Mammary epithelial cell (primary cell): ENCODE measurements at places on chromosomes 3 and 15. TPM values are rescaled to one million over a fixed set of nuclear protein-coding genes. Genes with fewer than 3 reads are reported as not detected.

Gene STARD5
- 29.0 TPM for polyA plus RNA-seq

- DNase-seq, result no peak
Observed at GRCh38 chr3:101854608-101855304, 5.4 kb downstream of the NFKBIZ start.

DNA sequence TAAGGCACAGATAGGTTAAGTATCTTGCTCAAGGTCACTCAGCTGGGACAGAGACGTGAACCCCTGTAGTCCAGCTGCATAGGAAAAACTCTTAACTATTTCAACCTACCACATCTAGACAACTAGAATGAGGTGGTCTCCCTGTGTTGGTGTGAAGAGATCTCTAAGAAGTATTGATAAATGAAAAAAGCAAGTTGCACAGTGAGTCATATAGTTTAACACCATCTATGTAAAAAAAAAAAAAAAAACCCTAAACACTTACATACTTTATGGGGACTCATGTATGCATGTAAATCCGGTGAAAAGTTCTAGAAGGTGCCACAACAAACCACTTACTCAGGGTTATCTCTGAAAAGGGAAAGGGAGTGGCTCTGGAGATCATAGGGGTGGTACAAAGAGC is 185.5 kb downstream of the SATB1 start:
- no peak for DNase-seq

DNA sequence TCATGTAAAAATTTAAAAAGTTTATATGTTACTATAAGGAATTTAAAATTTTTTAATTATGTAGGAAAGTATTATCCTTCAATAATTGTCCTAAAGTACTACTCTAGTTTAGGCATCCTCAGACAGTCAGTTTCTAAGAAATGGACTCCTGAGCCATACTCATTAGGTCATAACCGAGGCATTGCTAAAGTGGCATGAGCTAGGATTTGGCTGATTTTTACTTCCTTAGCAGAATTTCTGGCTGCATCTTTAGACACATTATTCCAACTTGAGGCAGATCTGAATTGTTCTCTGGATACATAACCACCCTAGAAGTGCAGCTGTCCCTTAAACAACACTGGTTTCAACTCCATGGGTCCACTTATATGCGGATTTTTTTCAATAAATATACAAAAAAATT is 38.3 kb downstream of the IFT57 start:
- no peak for DNase-seq

GRCh38 chr3:30193625-30194044 is 412.8 kb upstream of the TGFBR2 start:
- no peak for DNase-seq

- peak; percentile 70 for DNase-seq
Observed at GRCh38 chr15:41917767-41918430, 24.0 kb upstream of the SPTBN5 start.

DNA sequence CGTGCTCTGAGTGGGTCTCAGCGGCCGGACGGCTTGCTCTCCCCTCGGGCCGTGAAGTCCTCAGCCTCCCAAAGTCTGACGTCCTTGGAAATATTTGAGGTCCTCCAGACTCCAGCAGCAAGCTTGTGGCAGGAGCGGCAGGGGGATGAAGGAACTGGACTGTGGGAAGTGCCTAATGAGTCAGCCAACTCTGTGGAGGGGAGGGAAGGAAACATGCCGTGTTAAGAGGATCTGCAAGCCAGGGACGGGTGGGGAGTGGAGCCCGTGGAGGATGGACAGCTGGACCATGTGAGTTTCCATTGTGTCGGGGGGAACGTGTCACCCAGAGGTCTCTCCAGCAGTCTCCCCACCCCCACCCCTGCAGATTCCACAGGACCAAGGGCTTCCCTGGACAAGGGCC is 39.4 kb upstream of the IDH2 start:
- DNase-seq, result no peak

DNA sequence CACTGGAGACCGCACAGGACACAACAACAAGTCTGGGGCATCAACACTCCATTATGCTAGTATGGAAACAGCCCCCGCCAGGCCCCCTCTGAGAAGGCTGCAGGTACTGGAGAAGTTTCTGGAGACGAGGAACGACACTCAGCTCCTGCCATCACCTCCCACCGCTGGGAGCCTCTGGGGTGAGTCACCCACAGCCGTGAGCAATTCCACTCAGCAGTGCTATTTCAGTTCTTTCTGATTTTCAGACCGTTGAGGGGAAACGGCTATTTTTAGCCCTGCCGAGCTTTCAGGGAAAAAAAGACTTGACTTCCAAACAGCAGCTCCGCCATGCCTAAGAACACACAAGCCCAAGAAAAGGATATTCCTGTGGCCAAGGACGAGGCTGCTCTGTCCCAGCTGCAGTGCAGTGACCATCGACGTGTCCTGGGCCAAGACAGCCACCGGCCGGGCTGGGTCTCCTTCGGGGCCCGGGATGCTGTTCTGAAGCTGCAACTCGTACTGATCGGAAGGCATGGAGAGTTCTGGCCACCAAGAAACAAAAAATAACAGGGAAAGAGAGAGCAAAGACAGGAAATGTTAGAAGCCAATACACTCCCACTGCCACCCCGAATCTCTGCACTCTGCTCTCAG is 40.8 kb downstream of the NUP210 start:
- DNase-seq, result no peak

Gene SPG21
- 54.1 TPM for polyA plus RNA-seq

- DNase-seq, result no peak
Observed at GRCh38 chr3:24628523-24629258, 134.0 kb upstream of the THRB start.
